Activated naive CD4-positive, alpha-beta T cell (primary cell): ENCODE measurements at places on chromosomes 5 and 9.

- no peak for DNase-seq
Observed at GRCh38 chr5:151181818-151182523, 24.4 kb upstream of the ANXA6 start.

DNA sequence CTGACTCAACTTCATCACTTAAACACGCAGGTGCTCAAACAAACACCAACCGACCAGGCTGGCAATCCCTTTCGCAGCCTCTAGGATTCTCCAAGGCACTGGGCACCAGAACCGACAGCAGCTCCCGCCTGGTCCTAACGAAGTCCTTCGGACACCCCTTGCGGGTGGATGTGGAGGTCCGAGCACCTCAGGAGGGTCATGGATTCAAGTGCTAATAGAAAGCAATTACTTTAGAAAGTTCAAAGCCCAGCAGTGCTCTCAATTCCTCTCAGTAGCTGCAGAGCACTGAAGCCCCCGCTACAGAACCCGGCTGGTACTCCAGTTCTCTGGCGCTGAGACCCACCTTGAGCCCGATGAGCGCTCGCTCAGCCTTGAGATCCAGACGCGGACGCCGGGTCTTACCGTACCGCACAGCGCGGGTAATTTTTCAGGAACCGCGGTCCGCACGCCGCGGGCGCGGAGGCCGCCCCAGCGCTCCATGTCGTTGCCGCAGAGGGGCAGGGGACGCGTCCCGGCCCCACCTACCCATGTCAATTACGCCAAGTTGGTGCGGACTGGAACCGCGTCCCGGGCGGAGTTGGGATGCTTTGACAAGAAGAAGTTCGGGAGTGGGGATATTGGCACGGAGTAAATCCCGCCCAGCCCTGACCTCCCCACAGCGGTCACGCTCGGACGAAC lies 638 bp downstream of the MARCHF3 start:
- peak; percentile 9 for DNase-seq

- no peak for DNase-seq
Observed at GRCh38 chr5:117551236-117551635, 976.6 kb upstream of the SEMA6A start.

DNA sequence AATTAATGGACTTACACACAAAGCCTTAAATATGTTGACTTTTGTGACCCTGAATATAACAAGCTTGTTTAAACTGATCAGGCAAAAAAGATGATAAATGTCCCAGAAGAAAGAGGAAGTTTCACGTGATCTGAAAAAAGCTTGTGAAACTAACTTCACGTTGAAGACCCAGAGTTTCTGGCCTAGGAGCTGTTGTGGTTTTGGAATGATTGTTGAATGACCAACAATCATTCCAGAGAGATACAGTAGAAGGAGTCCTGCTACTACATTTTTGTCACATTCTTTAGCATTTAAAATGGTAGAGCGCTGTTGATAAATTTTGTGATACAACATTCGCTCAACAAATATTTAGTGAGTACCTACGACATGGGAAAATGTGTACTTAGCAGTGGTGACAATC lies 143.1 kb upstream of the FBN2 start:
- no peak for DNase-seq

DNA sequence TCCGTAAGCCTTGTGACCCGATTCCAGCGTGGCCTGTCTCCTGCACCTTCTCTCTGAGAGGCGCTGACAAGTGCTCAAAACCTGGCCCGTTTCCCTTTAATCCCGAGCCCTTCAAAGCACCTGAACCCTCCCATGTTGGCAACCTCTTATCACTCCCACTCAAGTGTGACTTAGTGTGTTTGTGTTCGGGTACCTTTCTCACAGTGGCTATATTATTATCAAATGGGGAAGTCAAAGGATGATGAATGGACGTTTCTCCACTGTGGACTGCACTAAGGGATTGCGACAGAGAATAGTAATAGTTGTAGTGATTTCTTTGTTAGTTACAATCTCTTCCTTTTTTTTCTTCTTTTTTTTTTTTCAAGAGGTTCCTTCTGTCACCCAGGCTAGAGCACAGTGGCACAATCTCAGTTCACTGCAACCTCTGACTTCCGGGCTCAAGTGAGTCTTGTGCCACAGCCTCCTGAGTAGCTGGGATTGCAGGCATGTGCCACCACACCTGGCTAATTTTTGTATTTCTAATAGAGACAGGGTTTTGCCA lies 65.4 kb upstream of the TNFSF8 start:
- no peak for DNase-seq

DNA sequence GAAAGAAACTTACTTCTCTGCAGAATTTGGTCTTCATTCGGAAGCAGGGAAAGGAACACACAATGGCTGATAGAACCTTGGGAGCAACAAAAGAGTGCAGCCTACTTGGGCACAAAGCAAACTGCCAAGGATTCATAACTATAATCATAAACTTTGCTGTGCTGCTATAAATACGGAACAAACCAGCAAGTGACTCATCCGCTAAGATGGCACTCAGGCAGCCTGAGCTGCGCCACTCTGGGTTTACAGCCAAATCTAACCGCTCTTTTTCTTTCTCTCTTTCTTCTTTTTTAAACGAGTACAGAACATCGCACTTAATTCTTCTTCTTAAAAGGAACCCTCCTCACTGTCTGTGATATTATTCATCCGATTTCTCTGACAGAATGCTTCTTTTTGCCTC lies 81.1 kb downstream of the PTPN3 start:
- DNase-seq: no peak

GRCh38 chr5:64532212-64532611 lies 26.4 kb downstream of the RGS7BP start:
- no peak for DNase-seq

- no peak for DNase-seq
Observed at GRCh38 chr5:73591102-73591695, 25.7 kb downstream of the UTP15 start.

DNA sequence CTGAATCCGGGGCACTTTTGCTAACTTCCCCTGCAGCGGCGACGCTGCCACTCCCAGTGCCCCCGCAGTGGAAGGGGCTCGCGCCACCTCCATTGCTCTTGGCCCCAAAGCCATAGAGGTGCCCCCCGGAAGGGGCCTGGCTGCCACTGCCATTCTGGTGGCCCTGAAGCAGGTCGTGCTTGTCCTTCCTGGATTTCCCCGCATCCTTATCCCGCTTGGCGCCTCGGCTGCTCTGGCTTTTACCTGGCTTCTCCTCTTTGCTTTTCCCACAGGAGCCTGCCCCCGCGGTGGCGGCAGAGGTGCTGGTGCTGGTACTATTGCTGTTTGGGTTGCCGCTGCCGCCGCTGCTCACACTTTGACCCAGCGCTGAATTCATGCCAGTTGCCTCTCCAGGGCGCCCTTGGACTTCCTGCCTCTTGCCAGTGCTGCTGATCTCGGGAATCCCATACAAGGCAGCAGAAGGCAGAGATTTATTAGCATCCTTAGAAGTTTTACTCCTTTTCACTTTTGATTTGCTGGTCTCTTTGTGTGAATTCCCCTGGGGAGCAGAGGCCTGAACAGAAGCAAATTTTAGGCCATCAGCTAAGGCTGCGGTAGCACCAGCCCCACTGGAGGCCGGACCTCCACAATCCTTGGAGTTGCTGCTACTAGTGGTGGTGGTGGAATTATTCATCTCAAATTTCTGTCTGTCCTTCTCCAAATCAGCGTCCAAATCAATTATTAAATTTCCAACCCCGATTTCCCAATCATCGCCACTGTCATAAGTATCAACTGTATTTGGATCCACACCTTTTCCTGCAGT lies 2.1 kb downstream of the ZNF608 start:
- no peak for DNase-seq

GRCh38 chr5:146426853-146427618 lies 20.1 kb upstream of the TCERG1 start:
- no peak for DNase-seq

DNA sequence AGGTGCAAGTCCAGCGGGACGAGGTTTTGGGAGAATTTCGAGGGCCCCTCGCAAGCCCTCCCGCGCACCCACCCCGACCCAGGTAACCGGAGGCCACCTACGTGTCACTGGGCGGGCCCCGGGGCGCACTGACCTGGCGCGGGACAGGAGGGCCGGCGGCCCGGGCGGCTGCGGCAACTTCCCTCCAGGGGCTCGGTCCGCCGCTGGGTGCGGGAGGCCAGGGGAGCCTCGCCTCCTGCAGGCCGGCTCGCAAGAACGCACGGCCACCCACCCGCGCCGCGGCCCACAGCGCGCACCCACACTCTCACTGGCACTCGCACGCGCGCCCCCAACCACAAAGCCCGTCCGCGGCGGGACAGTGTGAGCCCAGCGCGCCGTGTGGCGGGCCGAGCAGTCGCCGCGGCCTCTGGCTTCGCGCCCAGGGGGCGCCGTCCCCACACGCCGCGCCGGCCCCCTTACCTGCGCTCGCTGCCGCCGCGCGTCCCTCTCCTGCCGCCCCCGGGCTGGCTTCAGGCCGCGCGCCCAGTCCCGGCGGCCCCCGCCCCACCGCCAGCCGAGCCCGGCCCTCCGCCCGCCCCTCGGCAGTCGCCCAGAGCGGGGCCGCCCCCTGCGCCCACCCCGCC lies 451 bp downstream of the LPAR1 start:
- DNase-seq: no peak

DNA sequence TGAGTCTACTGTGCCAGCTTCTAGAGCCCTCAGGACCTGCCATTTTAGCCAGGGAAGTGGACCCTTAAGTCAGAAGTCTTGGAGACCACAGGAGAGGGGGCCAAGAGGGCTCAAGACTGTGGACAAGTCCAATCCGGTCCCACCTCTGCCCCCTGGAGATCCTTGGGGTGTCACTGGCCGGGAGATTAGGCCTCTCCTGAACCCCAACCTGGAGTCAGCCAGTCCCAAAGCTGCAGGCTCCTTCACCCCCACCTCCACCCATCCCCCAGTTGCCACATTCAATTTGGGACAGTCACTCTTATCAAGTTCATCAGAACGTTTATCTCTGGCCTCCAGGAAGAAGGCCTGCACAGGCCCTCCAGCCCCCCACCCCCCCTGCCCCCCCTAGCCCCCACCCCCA lies 290 bp downstream of the SLC23A1 start:
- no peak for DNase-seq

GRCh38 chr9:119412399-119412798 lies 43.2 kb upstream of the BRINP1 start:
- DNase-seq: no peak

DNA sequence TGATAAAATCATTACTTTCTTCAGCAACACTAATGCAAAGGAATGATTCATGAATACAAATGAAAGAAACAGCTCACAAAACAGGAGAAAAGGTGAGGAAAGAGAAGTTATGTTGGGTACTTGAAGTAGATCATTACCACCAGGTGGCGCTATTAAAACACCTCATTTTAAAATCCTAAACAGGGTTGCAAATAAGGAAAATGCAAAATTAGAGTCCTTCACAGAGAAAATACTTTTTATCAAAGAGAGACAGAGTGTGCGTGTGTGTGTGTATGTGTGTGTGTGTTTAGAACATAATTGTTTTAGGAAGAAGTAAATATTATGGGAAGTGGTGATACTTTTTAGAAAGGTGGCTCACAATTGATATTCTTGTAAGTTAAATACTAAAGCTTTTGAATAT lies 49.5 kb upstream of the CD180 start:
- DNase-seq: no peak

DNA sequence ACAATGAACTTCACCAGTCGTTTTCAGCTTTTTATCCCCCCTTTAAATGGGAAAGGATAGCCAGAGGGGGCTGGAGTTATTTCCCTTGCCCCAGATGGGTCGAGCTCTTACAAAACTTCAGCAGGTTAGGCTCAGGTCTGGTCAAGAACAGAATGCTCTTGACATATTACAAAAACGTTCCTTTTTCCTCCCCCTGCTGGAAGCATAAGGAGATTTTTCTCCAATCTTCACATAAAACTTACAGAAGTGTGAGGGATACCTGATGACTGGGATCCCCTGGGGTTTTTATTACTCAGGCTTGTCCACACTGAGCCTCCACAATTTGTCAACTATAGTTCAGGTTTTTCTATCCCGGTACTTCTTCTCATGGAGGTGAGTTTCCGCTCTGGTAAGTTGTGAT lies 60.8 kb downstream of the CSF2 start:
- DNase-seq: no peak
